AG04450 (cell line): ENCODE measurements at places on chromosomes 5 and 9.

DNA sequence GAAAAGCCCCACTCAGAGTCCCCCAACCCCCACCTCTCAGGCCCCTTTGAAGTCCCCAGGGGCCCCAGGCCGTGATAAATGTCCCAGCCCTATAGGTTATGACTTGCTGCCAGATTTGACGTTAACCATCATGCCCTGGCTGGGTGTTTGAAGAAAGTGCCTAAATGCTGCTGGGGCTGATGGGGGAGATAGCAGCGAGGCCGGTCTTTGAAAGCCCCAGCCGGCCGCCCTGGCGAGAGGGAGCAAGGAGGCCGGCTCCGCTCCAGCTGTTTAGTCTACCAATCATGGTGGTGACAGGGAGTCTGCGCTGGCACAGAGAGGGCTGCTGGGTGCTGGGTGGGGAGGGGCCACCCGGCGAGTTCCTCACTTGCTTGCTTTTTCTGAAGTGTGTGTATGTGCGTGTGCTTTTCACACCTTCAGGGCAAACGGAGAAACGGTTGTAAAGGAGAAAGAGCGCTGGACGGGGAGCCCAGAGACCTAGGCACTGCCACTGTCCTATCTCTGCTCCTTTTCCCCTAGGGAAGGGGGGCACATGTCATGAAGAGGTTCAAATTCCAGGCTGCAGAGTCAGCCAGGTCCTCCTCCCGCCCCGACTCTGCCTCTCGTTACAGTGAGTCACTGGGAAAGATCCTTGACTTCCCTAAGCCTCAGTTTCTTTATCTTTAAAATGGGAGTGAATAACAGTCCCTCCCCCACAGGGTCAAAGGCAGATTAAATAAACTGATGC is 126.1 kb upstream of the HAND1 start:
- no peak for DNase-seq

DNA sequence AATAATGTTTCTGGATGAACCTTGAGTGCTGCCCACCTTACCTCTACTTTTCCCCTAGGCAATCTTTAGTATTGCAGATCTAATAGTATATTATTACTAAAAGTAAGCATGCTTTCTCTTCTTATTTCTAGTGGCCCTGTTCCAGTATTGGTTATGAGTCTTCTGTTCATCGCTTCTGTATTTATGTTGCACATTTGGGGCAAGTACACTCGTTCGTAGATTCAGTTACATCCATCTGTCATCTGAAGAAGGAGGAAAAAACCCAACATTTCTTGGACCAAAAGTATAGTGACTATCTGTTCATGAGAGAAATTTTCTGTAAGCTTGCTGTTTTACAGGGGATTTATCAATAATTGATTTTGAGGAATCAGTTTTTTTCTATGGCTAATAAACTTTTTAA is 8.1 kb downstream of the SEC61B start:
- DNase-seq, result no peak

DNA sequence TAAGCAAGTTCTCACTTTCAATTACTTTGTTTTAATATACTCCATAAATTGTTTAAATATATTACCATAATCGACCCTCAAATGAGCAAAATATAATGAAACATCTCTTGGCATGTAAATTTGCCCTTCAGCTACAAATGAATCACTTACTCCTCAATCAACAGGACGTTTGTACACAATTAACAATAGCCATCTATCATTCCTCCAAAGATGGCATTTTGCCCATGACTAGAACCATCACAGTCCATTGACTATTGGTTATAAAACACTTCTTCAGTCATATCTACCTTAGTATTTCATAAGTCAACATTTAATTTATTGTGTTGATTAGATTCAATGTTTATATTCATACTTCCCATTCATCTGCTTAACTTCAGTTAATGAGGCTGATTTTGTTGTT is 127.2 kb downstream of the CTNND2 start:
- DNase-seq, result no peak

DNA sequence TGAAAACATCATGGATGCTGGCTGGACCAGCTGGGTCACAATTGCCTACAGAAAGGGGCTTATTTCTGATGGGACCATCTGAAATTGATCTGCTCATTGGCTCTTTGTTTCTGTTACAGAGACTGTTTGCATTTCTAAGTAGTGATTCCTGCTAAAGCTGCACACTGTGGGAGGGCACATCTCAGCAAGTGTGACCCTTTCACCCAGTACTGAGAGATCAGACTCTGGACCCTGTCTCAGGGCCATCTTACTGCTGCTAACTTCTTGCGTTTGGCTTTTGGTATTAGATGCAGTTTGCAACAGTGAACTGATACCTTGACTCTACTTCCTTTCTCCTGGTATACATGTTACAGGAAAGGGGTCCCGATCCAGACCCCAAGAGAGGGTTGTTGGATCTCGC is 24.5 kb upstream of the KDM4C start:
- DNase-seq, result no peak
